Stimulated activated CD4-positive, alpha-beta T cell treated with anti-CD3 and anti-CD28 coated beads, Interleukin-1b, Interleukin-23, amount 100 ng/mL, for 24 hours (primary cell): ENCODE measurements at places on chromosomes 11 and 22.

DNA sequence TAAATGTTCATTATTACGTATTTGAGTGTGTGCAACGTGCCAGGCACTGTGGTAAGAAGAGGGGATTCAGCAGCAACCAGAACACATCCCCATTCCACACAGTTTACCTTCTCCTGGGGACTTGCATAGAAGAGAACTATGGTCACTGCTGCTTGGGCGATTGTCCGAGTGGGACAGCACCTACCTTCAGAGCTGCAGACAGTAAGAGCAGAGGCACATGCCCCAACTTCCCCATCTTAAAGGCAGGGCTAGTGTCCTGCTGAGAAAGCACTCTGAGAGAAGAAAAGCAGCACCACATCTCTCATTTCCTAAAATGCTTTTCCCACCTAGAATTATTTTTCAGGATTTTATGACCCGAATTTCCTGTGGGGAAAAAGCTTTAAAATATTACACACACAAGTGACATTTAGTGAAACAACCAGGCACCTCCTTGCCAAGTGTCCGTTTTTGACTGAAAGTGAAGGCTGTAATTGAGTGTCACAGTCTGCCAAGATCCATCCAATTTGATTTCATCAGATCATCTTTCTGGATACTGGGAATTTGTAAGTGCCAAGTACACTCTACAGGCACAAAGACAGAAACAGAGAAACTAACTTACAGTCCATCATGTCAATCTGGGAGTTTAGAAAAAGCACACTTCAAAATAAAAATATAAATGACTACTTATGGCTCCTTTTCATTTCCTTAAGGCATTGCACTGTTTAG lies 24.6 kb downstream of the TRAF6 start:
- DNase-seq, result no peak

DNA sequence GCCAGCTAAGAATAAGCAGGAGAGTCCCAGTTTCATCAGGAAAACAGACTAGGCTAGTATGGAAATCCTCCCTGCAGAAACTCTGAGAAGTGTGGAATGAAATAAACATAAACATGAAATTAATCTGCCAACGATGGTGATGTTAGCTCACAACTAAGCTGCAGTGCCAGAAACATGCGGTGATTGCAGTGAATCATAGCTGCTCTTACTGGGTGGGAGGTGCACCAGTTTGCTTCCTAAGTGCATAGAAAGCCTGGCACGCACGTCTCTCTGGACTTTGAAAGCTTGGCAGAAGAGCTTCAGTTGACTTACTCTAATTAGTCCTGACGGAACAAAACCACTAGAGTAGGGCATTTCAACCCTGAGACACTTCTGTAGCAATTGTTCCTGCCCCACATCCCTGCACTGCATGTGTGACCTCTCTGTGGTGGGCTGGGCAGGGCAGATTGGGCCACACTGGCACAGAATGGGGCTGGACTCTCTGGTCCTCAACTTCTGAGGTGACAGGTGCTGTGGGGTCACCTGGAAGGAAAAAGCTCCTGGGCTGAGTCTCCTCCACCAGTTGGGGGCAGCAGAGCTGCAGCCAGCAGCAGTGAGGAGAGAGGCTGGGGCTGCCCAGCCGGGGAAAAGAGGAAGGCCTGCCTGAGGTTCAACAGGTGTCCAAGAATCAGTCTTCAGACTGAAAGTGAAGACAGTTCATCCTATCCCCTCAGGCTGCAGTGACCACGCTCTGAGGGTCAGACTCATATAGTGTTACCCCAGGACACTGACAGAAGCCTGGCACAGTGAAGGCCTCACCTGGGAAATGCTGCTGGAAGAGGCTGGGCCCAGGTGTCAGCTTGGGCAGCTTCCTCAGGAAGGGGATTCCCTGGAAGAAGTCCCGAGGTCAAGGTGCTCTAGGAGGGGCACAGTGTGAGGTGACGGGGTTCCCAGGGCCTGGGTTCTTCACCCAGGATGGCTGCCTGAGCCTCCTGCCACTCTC lies 40.5 kb downstream of the GGTLC2 start:
- DNase-seq, result no peak

DNA sequence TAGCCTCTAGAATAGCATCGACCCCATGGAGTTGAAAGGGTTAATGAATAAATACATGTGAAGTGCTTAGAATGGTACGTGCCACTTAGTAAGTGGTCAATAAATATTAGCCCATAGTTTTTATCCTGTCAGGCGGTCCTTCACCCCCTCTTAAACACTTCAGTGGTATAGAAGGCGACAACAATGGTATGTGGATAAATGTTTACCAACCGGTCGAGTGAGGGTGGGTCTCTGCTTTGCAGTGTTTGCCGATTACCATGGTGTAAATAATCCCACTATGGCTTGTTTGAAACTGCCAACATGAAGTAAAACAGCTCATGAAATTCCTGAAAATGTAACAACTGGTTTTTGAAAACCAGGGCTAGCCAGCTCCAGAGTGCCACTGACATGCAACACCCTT lies 541.2 kb downstream of the BUD13 start:
- DNase-seq, result no peak

DNA sequence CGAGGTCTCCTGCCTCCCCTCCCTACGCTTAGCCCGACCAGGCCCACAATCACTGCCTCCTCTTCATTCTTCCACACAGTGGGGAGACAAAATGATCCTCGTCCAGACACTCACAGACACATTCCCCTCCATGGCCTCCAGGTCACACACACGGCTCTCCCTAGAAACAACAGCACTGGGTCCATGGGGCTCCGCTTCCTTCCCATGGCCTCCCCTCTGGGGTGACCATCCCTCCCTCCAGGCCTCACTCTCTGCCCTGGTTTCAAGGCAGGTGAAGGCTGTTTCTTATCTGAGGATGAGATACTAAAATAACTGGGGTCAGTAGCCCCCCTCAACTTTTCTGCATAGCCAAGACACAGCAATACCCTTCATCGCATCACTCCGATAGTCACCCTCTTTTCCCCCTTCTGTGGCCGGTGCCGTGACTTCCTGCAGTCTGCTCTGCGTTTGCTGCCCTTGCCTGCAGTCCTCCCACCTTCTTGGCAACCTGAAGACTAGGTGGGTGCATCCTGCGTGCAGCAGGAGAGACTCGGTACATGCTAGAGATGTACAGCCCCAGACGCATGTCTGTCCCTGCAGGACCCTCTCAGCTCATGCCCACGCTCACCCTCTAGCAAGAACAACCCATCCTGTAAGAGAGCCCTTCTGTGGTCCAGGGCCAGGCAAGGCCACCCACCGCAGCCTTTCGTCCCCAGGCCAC lies 55.8 kb downstream of the CD6 start:
- no peak for DNase-seq

DNA sequence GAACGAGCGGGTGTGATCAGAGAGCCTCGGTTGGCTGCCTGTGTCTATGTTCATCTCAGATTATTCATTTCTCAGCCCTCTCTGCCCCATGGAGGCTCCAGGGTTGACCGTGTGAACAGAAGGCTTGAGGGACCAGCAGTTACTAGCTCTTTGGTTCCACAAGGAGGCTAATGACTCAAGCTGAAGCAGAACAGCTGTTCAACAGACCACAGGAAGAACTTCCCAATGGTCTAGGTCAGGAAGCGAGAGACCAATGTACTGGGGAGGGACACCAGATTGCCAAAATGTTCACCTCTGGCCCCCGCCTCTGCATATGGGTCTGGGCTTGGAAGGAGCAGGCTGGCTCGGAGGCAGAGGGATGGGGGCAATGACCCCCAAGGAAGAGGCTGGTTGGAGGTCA lies 14.7 kb upstream of the PDE2A start:
- no peak for DNase-seq

- no peak for DNase-seq
Observed at GRCh38 chr11:76770642-76771445, 12.3 kb upstream of the TSKU start.

DNA sequence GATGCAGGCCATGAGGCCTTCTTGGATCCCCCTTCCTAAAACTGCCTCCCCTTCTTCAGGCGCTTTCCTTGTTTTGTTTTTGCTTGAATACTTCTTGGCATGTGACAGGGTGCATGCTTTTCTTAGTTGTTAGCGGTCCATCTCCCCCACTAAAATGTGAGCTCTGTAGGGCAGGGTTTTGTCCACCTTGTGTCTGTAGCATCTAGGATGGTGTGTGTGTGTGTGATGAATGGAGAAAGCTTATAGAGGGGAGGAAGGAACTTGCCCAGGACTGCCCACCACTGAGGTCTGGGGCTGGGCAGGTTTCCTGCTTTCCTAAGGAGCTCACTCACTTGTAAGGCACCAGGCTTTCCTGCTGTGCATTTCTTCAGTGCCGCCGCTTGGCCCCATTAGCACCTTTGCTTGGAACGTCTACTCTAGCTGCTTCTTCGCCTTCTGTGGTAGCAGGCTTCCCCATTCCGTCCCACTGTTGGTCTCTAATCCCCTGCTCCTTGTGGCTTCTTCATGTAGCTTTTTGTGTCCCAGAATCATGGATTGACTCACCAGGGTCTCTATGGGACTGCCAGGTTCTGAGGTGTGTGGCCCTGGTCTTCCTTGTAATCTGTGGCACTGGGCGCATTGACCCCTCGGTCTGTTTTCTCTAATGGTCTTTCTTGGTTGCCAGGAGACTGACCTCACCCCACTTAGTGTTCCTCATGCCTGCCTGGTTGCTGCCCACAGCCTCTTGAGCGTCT lies 3.3 kb downstream of the DGCR8 start:
- DNase-seq, result no peak

DNA sequence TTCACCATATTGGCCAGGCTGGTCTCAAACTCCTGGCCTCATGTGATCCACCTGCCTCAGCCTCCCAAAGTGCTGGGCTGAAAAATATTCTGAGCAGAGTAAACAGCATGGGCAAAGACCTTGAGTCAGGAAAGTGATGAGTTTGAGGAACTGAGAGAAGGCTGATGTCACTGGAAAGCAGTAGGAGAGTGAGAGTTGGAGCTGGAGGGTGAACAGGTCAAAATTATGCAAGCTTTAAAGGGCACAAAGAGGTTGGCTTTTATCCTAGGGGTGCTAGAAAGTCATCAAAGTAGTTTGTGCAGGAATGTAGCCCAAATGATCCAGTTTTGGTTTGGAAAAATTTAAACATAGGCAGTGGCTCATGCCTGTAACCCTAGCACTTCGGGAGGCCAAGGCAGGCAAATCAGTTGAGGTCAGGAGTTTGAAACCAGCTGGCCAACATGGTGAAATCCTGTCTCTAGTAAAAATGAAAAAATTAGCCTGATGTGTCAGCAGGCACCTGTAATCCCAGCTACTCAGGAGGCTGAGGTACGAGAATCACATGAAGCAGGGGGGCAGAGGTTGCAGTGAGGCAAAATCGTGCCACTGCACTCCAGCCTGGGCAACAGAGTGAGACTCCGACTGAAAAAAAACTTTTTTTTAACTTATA lies 44.7 kb upstream of the CXCR5 start:
- no peak for DNase-seq

DNA sequence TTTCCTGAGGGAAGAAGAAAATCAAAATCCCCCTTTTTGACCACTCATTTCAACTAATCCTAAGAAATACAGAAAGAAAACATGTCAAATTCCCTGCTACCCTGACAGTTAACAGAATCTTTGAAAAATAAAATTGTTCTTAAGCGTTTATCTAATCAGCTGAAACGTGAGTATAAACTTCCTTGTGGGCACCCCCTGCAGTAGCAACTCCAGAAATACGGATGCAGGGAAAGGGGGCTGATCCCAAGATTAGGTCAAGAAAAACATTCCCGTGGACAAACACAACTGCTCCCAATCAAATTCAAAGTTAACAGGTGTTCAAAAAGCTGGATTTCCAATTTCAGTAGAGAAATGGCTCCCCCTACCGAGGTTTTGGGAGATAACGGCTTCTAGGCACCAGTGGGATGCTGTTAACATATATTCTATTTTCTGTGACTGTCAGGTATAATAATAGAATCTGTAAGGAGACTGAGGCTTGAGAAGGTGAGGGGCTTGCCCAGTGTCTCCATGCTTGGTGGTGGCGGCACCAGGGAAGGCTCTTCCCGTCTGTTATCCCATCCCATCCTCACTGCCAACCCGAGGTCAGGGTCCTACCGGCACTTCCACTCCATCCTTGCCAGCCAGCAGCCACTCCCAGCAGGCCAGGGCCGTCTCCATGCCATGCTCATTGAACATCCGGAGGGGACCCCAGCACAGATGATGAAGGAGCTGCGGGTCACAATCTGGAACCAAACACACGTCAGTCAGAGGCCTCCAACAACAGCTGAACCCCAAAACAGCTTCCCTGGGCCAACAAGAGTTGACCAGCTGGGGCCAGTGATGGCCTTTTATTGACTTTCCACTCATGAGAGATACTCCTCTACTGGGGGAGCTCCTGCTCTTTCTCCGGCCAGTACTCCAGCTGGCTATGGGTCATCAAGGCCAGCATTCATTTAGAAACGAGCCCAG lies 32.0 kb upstream of the SERPIND1 start:
- DNase-seq, result peak; percentile 19

DNA sequence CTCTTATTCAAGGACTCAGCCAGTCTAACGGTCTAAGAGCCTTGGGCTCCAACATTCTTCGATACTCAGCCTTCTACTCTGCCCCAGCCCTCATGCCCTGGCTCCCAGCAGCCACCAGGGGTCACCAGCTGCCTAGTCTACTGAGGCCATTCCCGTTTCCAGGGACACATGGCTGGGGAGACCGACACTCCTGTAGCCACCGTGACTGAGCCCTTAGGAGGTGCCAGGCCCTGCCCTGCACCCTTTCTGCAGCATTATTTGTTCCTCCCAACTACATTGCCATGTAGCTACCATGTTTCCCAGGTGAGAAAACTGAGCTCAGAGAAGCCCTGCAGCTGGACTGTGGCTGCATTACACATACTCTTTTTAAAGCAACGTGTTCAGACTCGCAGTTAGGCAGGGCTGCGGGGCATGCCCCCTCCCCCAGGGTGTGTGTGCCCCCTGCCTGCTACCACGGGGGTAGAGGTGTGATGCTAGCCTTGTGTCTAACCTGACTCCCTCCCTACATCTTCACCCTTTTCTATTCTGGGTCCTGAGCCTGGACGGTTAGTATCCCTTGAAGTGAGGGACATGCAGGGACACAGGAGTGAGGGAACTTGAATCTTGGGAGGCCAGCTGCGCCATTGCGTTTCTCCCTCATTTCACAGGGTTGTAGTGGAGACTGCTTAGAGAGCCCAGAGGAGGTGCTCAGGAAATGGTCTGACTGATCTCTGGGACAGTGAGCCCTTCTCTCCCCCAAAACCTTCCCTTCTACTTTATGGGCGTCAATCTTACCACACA lies 17.5 kb downstream of the ATG16L2 start:
- no peak for DNase-seq

- DNase-seq, result peak; percentile 50
Observed at GRCh38 chr11:14249121-14249963, 109.6 kb downstream of the RRAS2 start.

DNA sequence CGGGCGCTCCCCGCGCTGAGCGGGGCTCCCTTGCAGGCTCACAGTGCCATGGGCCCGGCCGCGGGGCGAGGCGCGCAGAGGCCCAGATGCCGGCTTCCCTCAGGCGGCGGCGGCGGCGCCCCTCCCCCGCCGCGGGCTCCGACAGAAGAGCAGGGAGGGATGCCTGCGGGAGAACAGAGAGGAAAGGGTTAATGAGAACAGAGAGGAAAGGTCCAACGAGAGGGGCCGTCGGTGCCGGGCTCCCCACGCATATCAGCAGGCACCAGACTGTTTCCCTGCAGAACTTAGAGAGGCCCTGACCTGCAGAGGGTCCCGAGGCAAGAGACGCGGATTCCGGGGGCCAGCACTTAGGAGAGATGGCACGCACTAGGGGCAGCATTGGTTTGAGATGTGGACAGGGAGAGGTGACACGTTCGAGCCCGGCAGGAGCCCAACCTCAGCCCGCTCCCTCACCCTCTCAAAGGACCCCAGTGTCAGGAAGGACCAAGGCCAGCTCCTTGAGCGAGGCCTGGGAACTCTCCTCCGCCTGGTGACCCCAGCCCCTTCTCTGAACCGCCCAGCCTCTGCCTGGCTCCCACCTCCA lies 9.1 kb downstream of the NRXN2 start:
- DNase-seq, result no peak
